ENCODE measurements at places on chromosomes 11 and 22. TPM values are rescaled to one million over a fixed set of nuclear protein-coding genes. Genes with fewer than 3 reads are reported as not detected.

- DNase-seq: peak; percentile 10
These were observed 129.0 kb downstream of the NECTIN1 start for GRCh38 chr11:119599864-119600541.

DNA sequence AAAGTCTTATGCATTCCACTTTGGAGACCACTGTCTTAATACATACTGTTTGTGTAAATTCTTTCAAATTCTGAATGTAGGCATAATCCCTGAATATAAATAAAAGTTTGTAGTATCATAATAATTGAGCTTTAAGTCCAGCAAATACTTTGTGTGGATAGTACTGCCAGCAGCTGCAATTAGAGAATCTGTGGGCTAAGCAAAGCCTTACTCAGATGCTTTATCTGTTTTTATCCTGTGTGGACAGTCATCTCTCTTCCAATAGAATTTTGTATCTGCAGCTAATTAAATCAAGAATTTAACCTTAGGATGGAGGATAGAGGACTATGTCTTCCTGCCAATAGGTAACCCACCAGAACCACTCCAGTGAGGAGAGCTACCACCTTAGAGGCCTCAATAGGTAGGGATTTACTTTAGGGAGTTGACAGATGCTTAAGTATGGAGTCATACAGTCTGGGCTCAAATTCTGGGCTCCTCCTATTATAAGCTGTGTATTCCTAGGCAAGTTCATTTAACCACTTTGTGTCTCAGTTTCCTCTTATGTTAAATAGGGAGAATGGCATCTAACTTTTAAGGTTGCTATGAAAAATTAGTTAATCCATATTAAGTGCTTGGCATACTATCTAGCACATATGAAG, 71.1 kb downstream of the STIM1 start:
- no peak for DNase-seq

- no peak for DNase-seq
These were observed 63.3 kb downstream of the LIF start for GRCh38 chr22:30183271-30183670.

DNA sequence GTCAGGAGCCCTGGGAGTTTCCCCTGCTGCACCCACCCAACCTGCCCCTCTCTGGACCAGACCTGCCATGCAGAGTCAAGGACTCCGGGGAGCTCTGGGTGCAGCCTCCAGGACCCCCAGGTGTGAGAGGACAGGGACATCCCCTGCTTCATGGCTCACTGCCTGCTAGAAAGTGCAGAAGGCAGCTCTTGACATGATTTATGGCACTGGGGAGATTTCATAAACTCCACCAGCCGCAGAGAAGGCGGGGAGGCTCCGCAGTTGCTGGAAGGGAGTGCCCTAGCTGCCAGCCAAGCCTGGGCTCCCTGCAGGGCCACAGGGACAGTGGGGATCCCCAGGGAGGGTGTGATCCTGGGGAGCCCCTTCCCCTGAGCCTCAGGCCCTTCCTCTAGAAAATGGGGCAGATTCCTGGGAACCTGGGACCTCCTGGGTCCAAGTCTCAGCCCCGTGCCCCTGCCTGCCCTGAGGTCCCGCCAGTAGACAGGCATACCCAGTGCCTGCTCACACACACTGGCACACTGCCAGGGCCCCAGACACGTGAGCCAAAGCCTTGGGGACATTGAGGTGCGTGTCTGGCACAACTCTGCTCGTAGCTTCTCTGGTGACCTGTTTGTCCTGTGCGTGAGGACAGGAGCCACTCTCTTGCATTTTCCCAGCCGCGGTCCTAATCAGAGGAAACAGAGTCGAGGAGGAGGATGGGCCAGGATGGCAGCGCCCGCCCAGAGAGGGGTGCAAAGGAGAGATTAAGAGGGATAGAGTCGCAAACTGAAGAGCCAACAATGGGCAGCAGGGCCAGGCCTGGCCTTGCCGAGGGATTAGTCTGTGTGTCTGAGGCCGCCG, 13.8 kb downstream of the CABP7 start:
- DNase-seq: no peak

DNA sequence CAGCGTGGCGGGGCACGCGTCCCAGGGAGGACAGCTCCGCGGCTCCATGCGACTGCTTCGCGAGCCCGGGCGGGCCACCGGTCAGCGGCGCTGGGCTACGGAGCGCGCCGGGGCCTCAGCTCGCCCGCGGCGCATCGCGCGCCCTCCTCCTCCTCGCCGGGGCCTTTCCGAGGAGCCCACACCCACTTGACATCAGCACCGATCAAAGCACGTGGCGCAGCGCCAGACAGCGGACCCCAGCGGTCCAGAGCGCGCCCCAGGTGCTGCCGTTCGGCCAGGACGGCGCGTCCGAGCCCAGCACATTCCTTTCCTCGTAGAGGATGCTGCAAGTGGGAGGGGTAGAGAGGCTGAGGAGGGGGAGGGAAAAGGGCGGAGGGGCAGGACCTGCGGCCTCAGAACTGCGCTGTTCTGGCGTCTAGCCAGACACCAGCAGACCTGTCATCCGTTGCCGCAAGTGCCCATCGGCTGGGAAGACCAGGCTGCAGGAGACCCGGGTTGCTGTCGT, 88.6 kb downstream of the PLEKHA7 start:
- no peak for DNase-seq

Gene MPPED2
- total RNA-seq: 5.5 TPM

All from posterior vena cava (tissue), 2 donors.